ENCODE measurements at places on chromosomes 3 and 15. TPM values are rescaled to one million over a fixed set of nuclear protein-coding genes. Genes with fewer than 3 reads are reported as not detected.

GRCh38 chr3:127775398-127776109 is 46.8 kb downstream of the MGLL start:
- H3K4me3 ChIP-seq, result no peak overlapping the region
- peak overlapping the region; percentile 70 for H3K27ac ChIP-seq
- H3K4me1 ChIP-seq, result no peaks in the 10 kb centered on the region
- DNase-seq, result peak; percentile 56
- no peaks in the 10 kb centered on the region for H3K27me3 ChIP-seq

GRCh38 chr15:61527836-61528580 is 298.9 kb upstream of the RORA start:
- no peaks in the 10 kb centered on the region for H3K36me3 ChIP-seq
- H3K27me3 ChIP-seq, result no peaks in the 10 kb centered on the region
- no peak overlapping the region for H3K27ac ChIP-seq
- DNase-seq, result no peak

DNA sequence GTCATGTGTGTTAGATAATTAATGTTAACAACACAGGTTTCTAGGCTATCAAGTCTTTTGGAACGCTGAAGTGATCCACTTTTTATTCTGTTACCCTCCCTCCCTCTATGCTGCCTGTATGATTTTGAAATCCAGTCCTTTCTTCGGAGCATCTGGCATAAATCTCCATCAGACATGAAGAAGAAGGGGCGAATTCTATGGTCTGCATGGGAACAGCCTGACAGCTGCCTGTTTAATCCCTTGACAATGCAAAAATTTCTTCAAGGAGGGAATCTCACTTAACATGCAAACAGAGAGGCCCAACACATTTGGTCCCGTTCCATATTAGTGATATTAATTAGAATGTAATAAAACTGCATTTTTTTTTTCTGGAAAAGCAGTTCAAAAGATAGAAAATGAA is 145.2 kb downstream of the VGLL3 start:
- no peak overlapping the region for H3K4me3 ChIP-seq
- no peak for DNase-seq
- no peak overlapping the region for H3K27ac ChIP-seq
- H3K36me3 ChIP-seq, result no peaks in the 10 kb centered on the region
- no peaks in the 10 kb centered on the region for H3K27me3 ChIP-seq

DNA sequence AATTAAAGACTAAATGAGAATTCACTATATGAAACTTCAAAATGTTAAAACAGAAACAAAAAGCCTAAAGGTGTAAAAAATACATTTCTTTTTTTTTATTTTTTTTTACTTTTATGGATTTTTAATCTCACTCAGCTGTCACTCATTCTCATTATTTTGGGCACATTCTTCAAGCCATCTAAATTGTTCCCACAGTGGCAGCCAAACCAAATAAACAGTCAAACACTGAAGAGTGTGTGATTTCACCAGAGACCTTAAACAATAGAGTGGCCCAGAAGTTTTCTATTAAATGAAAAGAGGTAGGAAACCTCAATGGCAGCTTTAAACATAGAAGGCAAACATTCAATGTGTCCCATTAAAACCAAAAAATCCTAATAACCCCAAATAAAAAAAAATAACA is 616.1 kb downstream of the OTOL1 start:
- no peak overlapping the region for H3K4me3 ChIP-seq
- H3K4me1 ChIP-seq, result no peaks in the 10 kb centered on the region
- DNase-seq, result no peak
- no peaks in the 10 kb centered on the region for H3K36me3 ChIP-seq
- H3K27me3 ChIP-seq, result no peaks in the 10 kb centered on the region

- no peaks in the 10 kb centered on the region for H3K27me3 ChIP-seq
- no peak overlapping the region for H3K4me3 ChIP-seq
- no peaks in the 10 kb centered on the region for H3K4me1 ChIP-seq
Observed at GRCh38 chr15:72463702-72464101, 10.4 kb upstream of the ARIH1 start.

GRCh38 chr15:67101911-67102598 is 36.7 kb downstream of the SMAD3 start:
- H3K27me3 ChIP-seq, result no peaks in the 10 kb centered on the region
- no peaks in the 10 kb centered on the region for H3K36me3 ChIP-seq
- no peak overlapping the region for H3K4me3 ChIP-seq
- DNase-seq, result no peak

The GASK1A gene
- 6.3 TPM for total RNA-seq

The ZPLD1 gene
- total RNA-seq, result not detected

- no peak overlapping the region for H3K4me3 ChIP-seq
- no peaks in the 10 kb centered on the region for H3K36me3 ChIP-seq
- no peaks in the 10 kb centered on the region for H3K27me3 ChIP-seq
- no peaks in the 10 kb centered on the region for H3K4me1 ChIP-seq
Observed at GRCh38 chr3:111802163-111802625, 56.9 kb upstream of the PHLDB2 start.

The RNF168 gene
- total RNA-seq, result 13.9 TPM

- H3K27me3 ChIP-seq, result no peaks in the 10 kb centered on the region
- H3K36me3 ChIP-seq, result no peaks in the 10 kb centered on the region
- no peak overlapping the region for H3K4me3 ChIP-seq
- H3K27ac ChIP-seq, result no peak overlapping the region
- DNase-seq, result no peak
Observed at GRCh38 chr3:188760408-188760807, 411.4 kb upstream of the TPRG1 start.

- no peaks in the 10 kb centered on the region for H3K27me3 ChIP-seq
- H3K27ac ChIP-seq, result no peak overlapping the region
- no peaks in the 10 kb centered on the region for H3K4me1 ChIP-seq
Observed at GRCh38 chr3:31785734-31786133, 195.3 kb downstream of the OSBPL10 start.

DNA sequence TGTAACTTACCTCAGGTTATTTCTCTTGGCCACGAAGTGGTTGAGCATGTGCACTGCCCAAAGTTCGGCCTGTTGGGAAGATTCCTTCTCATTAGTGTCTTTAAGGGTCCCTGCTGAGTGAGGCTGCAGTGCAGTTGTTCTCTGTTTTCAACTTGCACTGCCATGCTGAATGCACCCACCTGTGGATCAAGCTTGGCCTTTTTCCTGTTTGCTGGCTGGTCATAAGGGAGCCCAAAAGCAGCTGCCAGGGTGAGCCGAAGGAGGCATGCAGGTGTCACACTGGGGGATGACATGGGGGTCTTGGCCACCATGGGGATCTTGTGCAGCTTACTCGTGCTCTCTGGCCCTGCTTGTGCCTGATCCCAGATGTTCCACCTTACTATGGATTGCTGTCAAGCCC is 46.1 kb upstream of the RAF1 start:
- DNase-seq, result no peak
- no peaks in the 10 kb centered on the region for H3K36me3 ChIP-seq
- H3K27ac ChIP-seq, result no peak overlapping the region
- H3K4me1 ChIP-seq, result no peaks in the 10 kb centered on the region

DNA sequence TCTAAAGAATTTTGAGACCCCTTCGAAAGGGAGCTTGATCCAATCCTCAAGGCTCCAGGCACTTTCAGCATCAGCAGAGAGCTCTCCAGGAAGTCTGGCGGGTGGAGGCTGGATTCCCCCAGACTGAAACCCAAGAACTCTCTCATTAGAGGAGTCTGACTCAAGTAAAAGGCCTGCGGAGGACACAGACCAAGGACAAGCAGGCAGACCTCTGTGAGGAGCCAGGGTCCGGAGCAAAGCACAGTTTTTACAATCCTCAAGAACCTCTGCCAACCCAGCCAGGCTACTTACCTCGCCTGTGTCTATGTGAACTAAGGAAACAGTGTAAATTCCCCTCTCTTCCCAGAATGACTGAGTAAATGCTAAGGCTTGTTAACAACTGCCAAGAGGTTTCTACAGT is 86.2 kb downstream of the FBN1 start:
- no peak overlapping the region for H3K4me3 ChIP-seq
- H3K27ac ChIP-seq, result no peak overlapping the region
- H3K27me3 ChIP-seq, result no peaks in the 10 kb centered on the region
- no peaks in the 10 kb centered on the region for H3K4me1 ChIP-seq
- no peaks in the 10 kb centered on the region for H3K36me3 ChIP-seq
- DNase-seq, result no peak

The CAMKV gene
- 2.1 TPM for total RNA-seq

- no peak overlapping the region for H3K27ac ChIP-seq
- no peaks in the 10 kb centered on the region for H3K36me3 ChIP-seq
- H3K4me1 ChIP-seq, result no peaks in the 10 kb centered on the region
- no peaks in the 10 kb centered on the region for H3K27me3 ChIP-seq
- DNase-seq, result no peak
Observed at GRCh38 chr3:182438398-182438797, 354.9 kb upstream of the ATP11B start.

DNA sequence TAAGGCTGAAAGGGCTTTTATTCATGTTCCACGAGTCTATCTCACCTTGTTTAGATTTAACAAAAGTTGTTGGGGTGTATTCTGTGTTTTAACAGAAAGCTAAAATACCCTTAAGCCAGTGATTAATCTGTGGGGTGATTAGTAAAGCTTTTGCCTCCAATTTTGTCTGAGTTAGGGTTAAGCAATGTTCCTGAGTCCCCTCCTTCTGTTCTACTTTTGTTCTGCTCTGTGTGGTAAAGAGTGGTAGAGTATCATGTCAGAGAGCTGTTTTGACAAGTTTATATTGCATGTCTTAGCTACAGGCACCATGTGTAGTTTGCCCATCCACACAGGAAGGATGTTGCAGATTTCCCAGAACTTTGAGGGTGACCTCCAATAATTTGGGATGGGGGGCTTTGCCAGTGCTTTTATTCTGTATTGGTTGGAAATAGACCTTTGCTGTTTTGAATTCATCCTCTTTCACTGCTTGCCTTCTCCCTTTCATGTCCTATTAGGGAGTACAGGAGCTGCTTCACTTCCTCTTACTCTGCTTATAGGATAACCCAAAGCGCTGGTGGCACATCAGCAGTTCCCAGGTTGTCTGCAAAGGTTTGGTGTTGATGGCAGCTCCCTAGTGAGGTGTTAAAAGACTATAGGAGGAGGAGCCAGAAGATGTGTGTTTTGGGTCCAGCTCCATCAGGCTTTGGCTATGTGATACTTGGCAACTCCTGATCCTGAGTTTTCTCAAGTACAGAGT is 7.4 kb downstream of the PDE8A start:
- H3K4me3 ChIP-seq, result no peak overlapping the region
- H3K36me3 ChIP-seq, result no peaks in the 10 kb centered on the region
- H3K27ac ChIP-seq, result no peak overlapping the region

DNA sequence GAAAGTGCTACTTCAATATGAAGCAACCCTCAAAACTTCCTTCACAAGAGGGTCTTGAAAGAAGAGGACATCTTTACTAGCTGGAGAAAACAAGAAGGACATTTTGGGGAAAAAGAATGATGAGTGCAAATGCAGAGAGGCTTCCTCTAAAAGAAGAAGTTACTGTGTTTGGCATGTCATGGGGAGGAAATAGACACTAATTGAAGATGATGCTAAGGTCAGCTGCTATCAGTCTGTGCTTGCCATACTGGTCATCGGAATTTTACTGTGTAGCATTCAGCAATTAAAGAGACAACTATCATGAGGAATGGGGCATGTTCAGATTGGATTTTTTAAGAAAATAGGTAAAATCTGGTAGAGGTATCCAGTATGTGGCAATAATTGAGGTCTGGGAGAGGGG is 60.0 kb downstream of the THRB start:
- H3K27me3 ChIP-seq, result no peaks in the 10 kb centered on the region
- H3K27ac ChIP-seq, result no peak overlapping the region
- no peaks in the 10 kb centered on the region for H3K36me3 ChIP-seq
- H3K4me1 ChIP-seq, result no peaks in the 10 kb centered on the region

The SPATA12 gene
- not detected for total RNA-seq

The GOLGA8R gene
- total RNA-seq, result 4.9 TPM

GRCh38 chr3:40939030-40939740 is 260.1 kb upstream of the CTNNB1 start:
- no peak for DNase-seq
- H3K4me1 ChIP-seq, result no peaks in the 10 kb centered on the region
- H3K27me3 ChIP-seq, result no peaks in the 10 kb centered on the region
- no peak overlapping the region for H3K4me3 ChIP-seq

The EPHA3 gene
- 0.53 TPM for total RNA-seq

- no peak for DNase-seq
- no peaks in the 10 kb centered on the region for H3K27me3 ChIP-seq
- no peaks in the 10 kb centered on the region for H3K36me3 ChIP-seq
- no peak overlapping the region for H3K4me3 ChIP-seq
- no peak overlapping the region for H3K27ac ChIP-seq
Observed at GRCh38 chr3:43895573-43895972, 204.8 kb downstream of the ABHD5 start.

The MEGF11 gene
- not detected for total RNA-seq

DNA sequence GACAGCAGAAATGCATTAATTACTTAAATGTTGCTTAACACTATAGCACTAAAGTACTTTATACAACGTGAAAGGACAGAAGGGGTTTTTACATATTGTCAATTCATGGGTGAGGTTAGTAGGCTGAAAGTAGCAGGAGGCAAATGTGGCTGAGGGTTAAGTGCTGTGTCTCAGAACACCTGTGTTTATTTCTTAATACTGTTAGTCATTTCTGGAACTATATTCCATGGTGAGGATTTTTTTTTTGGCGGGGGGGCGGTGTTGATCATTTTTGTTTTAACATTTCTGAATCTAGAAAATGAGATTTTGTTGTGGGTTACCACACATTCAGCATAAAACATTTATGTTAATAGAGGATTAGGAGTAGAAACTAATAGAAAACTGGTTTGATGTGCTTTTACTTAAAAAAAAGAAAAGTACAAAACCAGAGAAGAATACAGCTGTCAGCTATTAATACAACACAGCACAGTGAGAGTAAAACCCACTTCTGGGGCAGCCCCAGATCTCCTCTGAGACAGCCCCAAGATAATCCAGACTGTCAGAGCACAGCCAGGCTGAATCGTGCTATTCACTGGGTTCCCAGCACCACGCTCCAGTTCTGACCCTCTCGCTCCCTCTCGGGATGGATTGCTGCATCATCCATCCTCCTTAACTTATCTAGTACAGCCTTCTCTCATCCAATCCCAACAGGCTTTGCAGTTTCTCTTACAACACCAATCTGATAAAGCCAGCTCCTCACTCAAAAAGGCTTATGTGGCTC is 307.7 kb downstream of the TUSC7 start:
- no peaks in the 10 kb centered on the region for H3K27me3 ChIP-seq
- no peaks in the 10 kb centered on the region for H3K4me1 ChIP-seq
- H3K27ac ChIP-seq, result no peak overlapping the region
- H3K4me3 ChIP-seq, result no peak overlapping the region

- H3K4me3 ChIP-seq, result no peak overlapping the region
- H3K36me3 ChIP-seq, result no peaks in the 10 kb centered on the region
- H3K4me1 ChIP-seq, result peaks cover 8% of the 10 kb centered on the region
- H3K27me3 ChIP-seq, result no peaks in the 10 kb centered on the region
- no peak for DNase-seq
Observed at GRCh38 chr15:31402511-31403056, 75.9 kb downstream of the KLF13 start.

GRCh38 chr15:51328926-51329325 is 9.5 kb downstream of the CYP19A1 start:
- H3K4me1 ChIP-seq, result no peaks in the 10 kb centered on the region
- no peak for DNase-seq
- no peak overlapping the region for H3K4me3 ChIP-seq
- H3K36me3 ChIP-seq, result no peaks in the 10 kb centered on the region

All from Peyer's patch (tissue), 4 donors.